Stimulated activated CD4-positive, alpha-beta T cell treated with anti-CD3 and anti-CD28 coated beads, Interleukin-12 subunit alpha, Interleukin-12 subunit beta, amount 100 ng/mL, for 4 hours (primary cell): ENCODE measurements at places on chromosomes 7 and 10.

DNA sequence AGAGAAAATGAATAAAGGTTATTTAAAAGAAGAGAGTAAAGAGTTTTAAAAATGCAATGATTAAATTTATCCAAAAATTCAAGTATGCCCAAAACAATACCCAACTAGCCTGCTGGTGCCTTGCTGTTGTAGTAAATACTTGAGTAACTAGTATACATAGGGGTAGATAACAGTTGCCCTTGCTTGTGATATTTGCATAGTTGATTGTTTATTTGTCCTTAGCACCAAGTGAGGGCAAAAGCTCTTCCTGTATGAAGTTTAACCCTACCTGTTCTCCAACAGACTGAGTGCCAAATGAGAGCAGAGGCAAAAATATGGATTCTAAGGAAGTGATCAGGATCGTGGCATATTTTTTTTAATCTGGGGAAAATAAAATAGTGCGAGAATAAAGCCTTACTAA, 85.0 kb downstream of the PTN start:
- DNase-seq, result no peak

GRCh38 chr10:122419876-122420623, 34.4 kb upstream of the ARMS2 start:
- DNase-seq, result no peak

DNA sequence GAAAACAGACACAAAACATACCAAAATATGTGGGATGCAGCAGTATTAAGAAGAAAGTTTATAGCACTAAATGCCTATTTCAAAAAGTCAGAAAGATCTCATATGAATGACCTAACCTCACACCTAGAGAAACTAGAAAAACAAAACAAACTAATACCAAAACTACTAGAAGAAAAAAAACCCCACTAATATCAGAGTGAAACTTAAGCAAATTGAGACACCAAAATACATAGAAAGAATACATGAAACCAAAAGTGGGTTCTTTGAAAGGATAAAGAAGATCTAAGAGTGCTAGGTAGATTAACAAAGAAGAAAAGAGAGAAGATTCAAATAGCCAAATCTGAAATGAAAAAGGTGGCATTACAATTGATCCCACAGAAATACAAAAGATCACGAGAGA, 494.1 kb downstream of the SH2D4B start:
- no peak for DNase-seq

GRCh38 chr10:118997379-118997778, 32.1 kb upstream of the NANOS1 start:
- DNase-seq, result no peak

GRCh38 chr10:12899546-12899945, 102.0 kb downstream of the CCDC3 start:
- no peak for DNase-seq

- DNase-seq, result peak; percentile 9
These were observed 34.6 kb downstream of the AGK start for GRCh38 chr7:141585592-141586510.

- DNase-seq, result no peak
These were observed 201.2 kb upstream of the ZMIZ1 start for GRCh38 chr10:78867555-78867939.
